Posterior cingulate gyrus (tissue), 11 donors: ENCODE measurements at places on chromosomes 6 and 20.

DNA sequence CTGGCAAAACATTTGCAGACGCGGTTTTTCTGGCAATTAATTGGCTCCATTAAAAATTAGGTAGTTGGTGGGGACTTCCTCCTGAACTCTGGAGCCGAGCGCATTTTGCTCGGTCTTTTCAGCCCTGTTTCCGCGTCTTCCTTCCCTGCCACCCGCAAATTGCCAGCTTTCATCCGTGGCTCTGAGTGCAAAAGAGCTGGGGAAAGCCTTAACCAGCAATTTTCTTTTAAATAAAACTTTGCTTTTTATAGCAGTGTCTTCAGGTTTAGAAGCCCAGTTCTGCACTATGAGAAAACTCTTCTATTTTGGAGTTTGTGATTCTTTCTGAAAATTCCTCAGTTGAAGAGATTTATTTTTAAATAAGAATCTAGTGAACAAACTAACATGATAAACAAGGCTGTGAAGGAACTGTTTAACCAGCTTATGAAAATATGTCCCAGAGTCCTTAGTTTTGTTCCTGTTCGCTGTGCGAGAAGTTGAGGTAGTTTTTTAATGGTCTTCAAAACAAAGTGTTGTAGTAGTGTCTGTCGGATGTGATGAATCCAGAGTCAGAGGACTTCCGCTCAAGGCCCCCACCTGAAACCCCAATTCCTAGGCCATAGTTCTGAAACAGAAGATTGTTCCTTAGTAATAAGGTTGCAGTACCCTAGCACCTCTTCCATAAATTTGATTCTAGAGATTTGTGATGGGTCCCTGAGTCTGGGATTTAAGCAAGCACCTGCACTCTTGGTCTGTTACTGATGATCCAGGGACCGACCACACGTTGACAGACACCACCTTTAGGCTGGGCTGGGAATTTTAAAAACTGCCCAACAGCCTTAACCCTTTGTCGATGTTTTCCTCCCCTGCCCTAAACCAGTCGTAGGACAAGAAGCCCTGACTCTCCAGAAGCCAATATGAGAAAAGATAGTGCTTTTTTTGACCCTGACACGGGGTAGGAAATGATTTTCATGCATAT, 950 bp downstream of the KCTD20 start:
- DNase-seq: no peak

GRCh38 chr6:131875647-131876046, 67.8 kb downstream of the ENPP1 start:
- DNase-seq: no peak

GRCh38 chr20:58524814-58525213, 9.6 kb upstream of the APCDD1L start:
- no peak for DNase-seq

GRCh38 chr6:15758631-15759215, 95.9 kb upstream of the DTNBP1 start:
- no peak for DNase-seq
